ENCODE measurements at places on chromosomes 6 and 20. TPM values are rescaled to one million over a fixed set of nuclear protein-coding genes. Genes with fewer than 3 reads are reported as not detected.

DNA sequence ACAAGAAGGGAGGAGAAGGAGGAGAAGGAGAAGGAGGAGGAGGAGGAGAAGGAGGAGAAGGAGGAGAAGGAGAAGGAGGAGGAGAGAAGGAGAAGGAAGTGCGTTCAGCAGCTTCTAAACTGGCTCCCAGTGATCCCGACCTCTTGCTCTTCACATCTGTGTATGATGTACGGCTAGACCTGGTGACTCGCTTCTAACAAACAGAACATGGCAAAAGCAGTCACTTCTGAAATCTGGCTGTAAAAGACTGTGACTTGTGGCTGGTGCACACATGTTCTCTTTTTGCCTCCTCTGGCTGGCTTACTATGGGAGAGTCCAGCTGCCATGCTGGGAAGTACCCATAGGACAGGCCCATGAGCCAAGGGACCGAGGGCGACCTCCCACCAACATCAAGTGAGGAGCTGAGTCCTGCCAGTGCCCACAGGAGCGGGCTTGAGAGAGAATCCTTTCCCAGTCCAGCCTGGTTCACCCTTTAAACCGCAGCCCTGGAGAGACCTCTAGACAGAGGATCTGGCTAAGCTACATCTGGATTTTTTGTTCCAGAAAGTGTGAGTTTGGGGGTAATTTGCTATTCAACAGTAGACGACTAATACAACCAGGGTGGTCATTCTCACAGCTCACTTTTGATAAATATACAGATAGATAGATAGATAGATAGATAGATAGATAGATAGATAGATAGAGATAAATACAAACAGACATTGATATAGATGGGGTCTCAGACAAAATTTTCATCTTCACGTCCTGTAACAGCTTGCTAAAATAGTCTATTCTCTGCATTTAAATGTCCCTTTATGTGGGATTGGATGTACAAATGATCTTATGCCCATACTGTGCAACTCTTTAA, 42.3 kb downstream of the RPP40 start:
- DNase-seq: no peak

DNA sequence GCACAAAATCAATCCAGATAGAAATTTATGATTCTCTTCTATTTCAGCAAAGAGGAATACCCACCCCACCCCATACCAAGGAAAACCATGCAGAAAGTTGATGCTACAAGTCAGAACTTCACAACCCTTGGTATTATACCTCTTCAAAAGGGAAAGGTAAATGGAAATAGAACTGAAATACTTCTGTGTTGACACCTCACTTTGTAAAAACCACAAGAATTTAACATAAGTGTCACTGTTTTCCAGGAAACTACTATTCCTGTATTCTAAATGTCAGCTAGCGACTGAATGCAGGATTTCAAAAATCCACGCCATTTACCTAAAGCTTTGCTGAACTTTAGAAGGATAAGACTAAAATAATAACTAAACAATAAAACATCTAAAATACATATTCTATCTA, 3.6 kb downstream of the CPNE1 start:
- no peak for DNase-seq

DNA sequence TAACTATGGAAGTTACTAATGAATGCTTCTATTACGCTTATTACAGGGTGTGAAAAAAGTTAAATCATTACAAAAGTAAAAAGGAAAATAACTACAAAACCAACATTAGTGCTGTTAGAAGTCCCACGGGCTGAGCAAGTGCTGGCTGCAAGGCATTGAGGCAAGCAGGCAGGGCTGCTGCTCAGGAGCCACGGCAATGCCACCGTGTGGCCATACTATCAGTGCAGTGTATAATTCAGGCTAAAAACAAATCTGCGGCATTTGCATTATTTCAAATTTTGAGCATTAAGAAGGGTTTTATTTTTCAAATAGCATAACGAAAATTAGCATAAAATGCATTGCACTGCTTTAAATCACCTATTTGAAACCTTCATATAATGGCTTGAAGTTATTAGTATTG, 17.1 kb downstream of the IFNGR1 start:
- no peak for DNase-seq

- DNase-seq: no peak
Measured at GRCh38 chr6:40535110-40535818, 51.9 kb downstream of the LRFN2 start.

GRCh38 chr6:150745896-150746295, 119.6 kb upstream of the MTHFD1L start:
- DNase-seq: no peak

The SNPH gene
- 14.1 TPM for total RNA-seq

Measured in HFFc6 (cell line).